ENCODE measurements at places on chromosomes 16 and 17.

DNA sequence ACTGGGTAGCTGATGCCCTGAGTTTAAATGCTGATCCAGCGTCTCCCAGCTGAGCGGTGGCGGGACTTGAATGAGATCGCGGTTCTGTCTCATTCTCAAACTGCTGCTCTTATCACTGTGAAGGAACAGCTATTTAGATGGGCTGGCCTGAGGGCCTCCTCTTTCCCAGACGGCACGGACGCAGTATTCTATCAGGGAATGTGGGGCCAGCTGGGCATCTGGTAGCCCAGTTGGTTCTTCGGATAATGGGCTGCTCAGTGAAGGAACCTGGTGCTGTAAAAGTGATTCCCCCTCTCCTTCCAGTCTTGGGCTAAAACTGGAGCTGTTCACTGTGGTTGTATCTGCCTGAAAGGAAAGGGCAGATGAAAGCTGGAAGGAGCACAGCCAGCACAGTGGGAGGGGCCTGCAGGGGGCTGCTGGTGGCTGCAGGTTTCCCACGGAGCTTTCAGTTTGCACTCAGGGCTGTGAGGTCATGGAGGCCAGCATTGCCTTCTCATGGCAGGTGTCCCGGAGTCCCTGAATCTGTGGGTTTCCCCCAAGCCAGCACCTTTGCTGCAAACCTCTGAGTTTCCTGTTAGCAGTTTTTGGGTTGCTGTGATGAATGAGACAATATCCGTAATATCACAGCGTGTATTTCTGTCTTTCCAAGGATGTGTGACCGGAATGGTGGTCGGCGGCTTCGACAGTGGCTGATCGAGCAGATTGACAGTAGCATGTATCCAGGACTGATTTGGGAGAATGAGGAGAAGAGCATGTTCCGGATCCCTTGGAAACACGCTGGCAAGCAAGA lies 3.6 kb downstream of the IRF8 start:
- peak; percentile 38 for DNase-seq

- DNase-seq, result no peak
Measured at GRCh38 chr17:44006272-44006597, 1.8 kb downstream of the NAGS start.

- DNase-seq, result no peak
Measured at GRCh38 chr17:76267051-76267576, 2.0 kb downstream of the UBALD2 start.

- DNase-seq, result no peak
Measured at GRCh38 chr17:7112510-7113108, 2.0 kb downstream of the ASGR2 start.

DNA sequence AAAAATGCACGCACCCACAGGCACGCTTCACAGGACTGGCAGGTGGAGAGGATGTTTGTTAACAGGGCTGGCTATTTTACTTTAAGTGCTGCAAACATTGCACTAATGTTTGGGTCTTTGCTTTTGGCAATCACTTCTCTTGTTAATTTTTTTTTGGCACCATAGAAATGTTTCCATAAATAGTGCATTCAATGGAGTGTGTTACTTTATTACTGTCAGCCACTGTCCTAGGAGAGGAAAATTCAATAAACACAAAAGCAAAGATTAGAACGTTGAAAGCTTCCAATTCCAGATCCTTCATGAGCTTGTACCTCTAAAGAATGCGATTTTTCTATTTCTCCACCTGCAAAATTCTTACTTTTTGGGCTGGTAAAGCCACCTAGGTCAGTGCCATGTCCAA lies 743.5 kb downstream of the WWOX start:
- DNase-seq, result no peak

DNA sequence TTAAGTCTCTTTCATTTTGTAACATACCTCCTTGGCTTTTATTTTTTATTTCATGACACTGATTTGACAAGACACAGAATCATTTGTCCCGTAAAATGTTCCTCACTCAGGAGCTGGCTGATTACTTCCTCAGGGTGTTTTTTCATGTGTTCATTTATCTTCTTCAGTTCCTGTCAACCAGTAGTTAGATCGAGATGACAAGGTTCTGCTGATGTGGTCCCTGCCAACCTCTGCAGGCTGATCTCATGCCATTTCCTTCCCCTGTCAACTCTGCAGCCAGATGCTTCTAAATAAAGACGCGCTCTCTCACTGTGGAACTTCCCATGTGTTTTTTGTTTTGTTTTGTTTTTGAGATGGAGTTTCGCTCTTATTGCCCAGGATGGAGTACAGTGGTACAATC lies 8.1 kb upstream of the CXCL16 start:
- no peak for DNase-seq

DNA sequence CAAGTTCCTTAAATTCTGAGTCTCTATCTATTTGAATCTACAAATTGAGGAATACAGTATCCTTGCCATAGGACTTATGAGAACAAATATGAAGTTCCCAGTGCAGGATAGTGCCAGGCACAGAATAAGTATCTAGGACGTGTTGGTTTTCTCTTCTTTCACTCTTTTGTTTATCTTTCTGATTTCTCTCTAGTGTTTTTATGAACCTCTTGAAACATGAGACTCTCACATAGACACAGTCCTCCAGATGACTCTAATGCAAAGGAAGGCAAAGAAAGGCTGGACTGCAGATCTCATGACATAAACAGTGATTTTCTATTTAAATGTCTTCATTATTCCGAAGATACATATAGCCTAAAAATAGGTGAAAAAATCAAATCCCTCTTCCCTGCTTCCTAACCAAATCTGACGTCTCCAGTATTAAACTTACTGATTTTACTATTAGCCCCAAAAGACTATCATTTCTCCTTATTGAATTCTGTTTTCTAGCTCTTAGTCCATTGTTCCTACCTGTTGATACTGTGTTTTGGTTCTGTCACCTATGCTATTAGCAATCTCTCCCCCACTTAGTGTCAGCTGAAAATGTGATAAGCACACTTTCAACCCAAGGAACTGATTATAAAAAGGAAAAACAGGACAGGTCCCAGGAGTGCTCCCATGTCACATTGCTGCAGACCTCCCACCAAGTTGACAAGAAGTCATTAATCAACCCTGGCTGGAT lies 24.9 kb upstream of the ADAMTS18 start:
- no peak for DNase-seq

GRCh38 chr17:9755083-9755482 lies 36.3 kb downstream of the DHRS7C start:
- no peak for DNase-seq

GRCh38 chr16:75023009-75023408 lies 24.2 kb downstream of the ZNRF1 start:
- DNase-seq, result no peak

GRCh38 chr17:55852734-55853133 lies 101.9 kb downstream of the PCTP start:
- no peak for DNase-seq

GRCh38 chr16:66408163-66409048 lies 18.7 kb upstream of the BEAN1 start:
- DNase-seq, result no peak

- no peak for DNase-seq
Measured at GRCh38 chr16:11495066-11495407, 91.7 kb downstream of the LITAF start.

GRCh38 chr16:2715519-2715918 lies 4.5 kb downstream of the PRSS27 start:
- peak; percentile 79 for DNase-seq

DNA sequence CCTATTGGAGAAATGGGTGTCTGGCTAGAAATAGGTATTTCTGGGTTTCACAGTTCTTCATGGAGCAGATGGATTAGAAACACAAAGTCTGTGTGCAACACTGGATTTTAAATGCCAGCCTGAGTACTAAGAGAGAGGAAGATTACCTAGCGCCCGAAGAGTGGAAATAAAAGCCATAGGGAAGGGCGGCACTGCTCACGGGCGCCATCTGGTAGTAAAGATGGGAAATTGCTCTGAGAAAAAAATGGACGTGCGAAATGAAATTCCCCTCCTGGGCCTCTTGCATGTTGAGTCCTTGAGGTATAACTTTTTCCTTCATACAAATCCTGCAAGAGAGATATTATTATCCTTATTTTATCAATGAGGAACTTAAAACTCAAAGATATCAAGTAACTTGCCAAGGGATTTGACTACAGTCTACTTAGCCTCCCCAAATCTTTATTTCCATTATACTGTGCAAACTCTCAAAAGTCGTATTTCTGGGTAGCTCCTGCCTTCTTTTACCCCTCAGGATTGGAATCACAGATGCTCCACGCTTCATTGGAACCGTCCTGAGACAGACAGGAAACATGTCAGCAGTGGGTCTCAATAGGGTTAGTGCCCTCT lies 72.8 kb downstream of the MMD start:
- peak; percentile 33 for DNase-seq

GRCh38 chr16:11586856-11587642 lies at the start of gene LITAF:
Gene LITAF, minus strand, starts transcription at chr16:11586919. Its CDS starts 30,189 bp downstream, at chr16:11556730.
- DNase-seq, result peak; percentile 62

GRCh38 chr16:83390759-83391158 lies 417.0 kb upstream of the HSBP1 start:
- DNase-seq, result no peak

DNA sequence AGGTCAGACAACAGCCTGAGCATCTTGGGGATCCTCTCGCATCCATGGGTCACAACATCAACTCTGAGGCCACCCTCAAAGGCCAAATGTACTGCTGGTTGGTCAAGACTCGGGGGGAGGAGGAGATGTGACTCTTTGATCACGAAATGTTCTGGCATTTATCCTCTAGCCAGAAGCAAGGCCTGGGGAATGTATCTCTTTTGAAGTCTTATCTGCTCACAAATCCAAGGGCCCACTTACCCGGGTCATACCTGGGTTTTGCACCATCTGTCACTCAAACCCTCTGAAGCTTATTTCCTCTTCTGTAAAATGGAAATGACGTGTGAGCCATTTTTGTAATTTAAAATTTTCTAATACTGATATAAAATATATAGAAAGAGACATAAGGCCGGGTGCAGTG lies 13.2 kb downstream of the CA7 start:
- DNase-seq, result no peak

GRCh38 chr17:4098521-4099209 lies 44.2 kb downstream of the ZZEF1 start:
- DNase-seq, result no peak

GRCh38 chr16:77509796-77510195 lies 75.0 kb upstream of the ADAMTS18 start:
- DNase-seq, result no peak

DNA sequence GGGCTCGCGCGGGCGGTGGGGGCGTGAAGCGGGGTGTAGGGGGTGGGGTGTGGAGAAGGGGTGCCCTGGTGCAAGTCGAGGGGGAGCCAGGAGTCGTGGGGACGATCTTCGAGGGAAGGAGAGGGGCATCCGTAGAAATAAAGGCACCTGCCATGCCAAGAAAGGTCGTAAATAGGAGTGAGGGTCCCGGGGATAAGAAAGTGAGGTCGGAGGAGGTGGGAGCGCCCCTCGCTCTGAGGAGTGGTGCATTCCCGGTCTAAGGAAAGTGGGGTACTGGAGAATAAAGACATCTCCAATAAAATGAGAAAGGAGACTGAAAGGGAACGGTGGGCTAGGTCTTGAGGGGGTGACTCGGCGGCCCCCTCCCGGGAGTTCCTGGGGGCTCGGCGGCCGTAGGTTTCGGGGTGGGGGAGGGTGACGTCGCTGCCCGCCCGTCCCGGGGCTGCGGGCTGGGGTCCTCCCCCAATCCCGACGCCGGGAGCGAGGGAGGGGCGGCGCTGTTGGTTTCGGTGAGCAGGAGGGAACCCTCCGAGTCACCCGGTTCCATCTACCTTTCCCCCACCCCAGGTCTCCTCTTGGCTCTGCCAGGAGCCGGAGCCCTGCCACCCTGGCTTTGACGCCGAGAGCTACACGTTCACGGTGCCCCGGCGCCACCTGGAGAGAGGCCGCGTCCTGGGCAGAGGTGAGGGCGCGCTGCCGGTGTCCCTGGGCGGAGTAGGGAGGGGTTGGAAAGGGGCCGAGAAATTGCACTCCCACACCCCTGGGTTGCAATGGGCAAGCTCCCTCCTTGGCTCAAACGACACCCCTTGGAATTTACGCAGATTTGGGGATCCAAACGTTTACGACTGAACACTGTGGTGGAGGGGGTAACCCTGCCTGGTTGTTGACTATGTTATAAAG lies 888 bp downstream of the CDH1 start:
- DNase-seq, result no peak
